ENCODE measurements at places on chromosomes 4 and X.

DNA sequence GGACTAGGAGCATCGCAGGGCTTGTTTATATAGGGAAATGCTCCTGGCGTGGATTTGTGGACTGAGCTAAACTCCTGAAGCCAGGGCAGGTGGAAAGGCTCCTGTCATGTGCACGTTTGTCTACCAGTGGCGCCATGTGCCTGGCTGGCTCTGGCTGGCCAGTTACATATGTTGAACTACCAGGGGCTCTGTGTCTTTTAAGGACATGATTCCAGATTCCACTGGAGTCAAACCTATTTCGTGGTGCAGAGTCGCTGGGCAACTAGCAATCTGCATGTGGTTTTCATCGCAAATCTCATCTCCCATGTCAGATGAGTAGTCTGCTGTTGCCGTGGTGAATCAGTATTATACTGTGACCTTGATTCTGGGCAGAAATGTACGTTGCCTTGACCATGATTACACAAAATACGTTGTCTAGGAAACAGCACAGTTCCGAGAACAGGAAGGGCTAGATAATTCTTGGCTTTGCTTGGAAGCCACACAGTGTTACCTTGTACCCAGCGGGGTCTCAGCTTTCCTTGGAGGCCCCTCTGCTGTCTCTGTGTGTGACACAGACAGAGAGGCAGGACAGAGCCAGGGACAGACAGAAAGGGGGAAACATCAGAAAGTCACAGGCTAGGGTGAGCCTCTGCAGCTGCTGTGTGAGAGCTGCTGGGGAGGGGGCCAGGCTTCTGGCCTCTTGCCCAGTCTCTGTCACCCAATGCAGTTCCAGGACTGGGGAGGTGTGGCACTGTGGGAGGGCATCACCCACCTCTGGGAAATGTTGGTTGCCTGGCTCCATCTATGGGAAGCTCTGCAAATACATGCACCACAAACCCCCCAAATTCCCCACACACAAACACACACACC is 19.2 kb downstream of the PNMA6E start:
- peak; percentile 59 for DNase-seq

- no peak for DNase-seq
Observed at GRCh38 chr4:7829652-7830580, 109.7 kb downstream of the AFAP1 start.

DNA sequence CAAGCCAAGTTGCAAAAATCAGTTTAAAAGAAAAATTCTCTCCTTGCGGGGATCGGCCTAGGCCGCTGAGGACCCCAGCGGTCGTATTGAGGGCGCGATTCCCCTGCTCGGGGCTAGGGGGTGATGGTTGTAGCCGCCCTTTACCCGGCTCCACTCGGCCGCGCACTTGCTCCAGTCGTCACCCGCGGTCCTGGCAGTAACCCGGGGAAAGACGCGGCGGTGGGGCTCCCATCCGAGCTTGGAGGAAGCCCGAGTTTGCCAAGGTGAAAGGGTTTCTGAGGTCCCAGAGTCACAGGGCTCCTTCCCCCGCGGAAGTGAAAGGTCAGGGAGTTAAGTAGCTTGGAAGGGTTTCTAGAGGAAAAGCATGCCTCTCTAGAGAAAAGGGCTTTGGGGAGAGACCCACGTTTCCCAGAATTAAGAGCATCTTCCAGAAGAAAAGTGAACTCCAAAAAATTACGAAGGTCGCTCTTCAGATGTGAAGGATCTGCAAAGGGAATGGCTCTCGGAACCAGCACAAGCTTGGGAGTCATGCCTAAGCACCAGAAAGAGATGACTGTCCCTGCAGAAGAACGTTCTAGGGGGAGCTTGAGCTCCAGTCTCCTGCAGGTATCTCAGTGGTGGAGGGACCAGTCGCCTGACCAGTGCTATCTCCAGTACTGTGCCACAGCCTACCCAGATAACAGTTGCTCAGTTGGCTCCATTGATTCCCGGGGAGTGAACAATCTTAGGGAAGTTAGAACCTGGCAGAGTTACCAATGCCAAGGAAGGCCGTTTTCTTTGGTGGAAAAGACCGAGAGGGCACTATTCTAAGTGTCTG is 875 bp downstream of the LAP3 start:
- no peak for DNase-seq

GRCh38 chr4:110248100-110248499 is 49.7 kb upstream of the ELOVL6 start:
- DNase-seq: no peak

GRCh38 chrX:125627676-125628075 is 308.0 kb downstream of the TEX13C start:
- DNase-seq: no peak

- no peak for DNase-seq
Observed at GRCh38 chr4:163071308-163071707, 95.4 kb downstream of the NAF1 start.

DNA sequence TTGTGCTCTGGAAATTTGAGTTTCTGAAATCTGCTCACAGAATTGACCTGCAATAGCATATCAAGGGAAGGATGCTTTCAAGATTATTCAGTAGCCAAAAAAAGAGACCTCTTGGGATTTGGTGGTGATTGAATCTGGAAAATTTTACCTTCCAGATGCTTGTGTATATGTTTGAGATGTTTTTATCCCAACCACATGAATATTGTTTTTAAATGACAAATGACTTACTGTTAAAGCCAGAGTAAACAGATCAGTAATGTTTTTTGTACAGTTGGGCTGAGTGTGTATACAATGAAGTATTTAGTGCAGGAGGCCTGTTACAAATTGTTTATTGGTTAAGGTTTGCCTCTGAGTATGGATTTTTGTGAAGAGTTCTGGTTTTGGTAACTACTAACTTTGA is 126.5 kb downstream of the CBR4 start:
- DNase-seq: no peak

DNA sequence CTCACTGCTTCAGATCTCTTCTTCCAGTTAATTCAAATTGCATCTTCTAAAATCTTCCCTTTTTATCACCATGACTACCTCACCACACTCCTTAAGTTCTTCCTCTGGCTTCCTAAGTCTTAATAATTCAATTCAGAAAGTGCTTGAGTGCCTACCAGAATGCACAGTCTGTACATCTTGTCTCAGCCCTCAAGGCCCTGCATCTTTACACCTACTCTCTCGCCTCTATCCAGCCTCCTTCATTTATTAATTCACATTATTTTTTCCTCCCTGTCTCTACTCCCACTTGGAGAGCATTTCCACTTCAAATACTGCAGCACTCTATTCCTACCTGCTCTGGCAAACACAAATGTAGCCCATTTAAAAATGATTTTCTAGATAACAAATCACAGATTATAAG is 90.5 kb downstream of the MAPK10 start:
- DNase-seq: no peak

DNA sequence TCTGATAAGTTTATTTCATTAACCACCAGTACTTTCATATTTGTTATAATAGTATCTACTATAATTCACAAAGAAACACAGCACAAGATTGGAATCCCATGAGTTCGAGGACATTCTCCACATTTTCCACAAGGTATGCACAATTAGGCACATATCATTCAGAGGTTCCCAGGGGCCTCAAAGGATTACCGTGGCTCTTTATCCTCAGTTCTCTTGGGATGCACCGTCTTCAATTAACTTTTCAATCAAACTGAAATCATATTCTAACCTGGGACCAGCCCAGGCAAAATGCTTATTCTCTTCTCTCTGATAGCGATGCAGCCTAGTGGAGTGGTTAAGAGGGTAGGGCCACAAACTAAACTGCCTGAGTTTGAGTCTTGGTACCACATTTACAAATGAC is 242.6 kb upstream of the RASGEF1B start:
- no peak for DNase-seq

GRCh38 chr4:153126137-153126536 is 78.1 kb upstream of the TRIM2 start:
- DNase-seq: no peak

- DNase-seq: no peak
Observed at GRCh38 chr4:102437111-102437510, 64.0 kb upstream of the NFKB1 start.
